Stimulated activated CD8-positive, alpha-beta memory T cell treated with anti-CD3 and anti-CD28 coated beads, Interleukin-4, amount 100 ng/mL, for 1 hour (primary cell): ENCODE measurements at places on chromosomes 11 and 22.
A peak's percentile ranks its signal among the peaks of the same experiment; 100 is the strongest.

- no peak for DNase-seq
Measured at GRCh38 chr22:41048791-41049717, 43.3 kb upstream of the EP300 start.

DNA sequence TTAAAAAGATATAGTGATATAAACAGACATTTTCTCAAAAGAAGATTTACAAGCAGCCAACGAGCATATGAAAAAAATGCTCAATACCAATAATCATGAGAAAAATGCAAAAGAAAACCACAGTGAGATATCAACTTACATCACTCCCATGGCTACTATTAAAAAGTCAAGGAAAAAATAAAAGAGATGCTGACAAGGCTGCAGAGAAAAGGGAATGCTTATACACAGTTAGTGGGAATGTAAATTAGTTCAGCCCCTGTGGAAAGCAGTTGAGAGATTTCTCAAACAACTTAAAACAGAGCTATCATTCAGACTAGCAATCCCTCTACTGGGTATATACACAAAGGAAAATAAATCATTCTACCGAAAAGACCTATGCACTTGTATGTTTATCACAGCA lies 97.1 kb upstream of the CARD18 start:
- no peak for DNase-seq

GRCh38 chr11:122271745-122272144 lies 155.7 kb upstream of the BLID start:
- DNase-seq: no peak

- no peak for DNase-seq
Measured at GRCh38 chr11:49424136-49424535, 215.7 kb upstream of the FOLH1 start.

- no peak for DNase-seq
Measured at GRCh38 chr22:37353839-37354238, 71.5 kb downstream of the CYTH4 start.

DNA sequence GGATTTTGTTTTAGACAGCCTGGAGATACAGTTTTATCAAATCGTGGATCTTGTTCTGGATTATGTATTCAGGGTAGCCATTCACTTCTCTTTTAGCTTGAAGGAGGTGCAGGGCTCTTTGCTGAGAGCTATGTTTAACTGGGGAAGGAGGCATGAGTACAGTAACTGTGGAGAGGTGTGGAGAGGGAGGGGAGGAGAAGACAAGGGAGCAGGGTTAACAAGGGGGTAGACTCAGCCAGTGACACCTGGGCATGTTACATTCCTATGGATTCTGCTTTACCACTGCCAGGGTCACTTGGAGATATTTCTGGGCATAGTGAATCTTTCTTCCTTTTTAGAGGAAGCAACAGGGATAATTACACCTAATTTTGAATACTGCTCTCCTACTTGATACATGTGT lies 536.0 kb downstream of the TMEM135 start:
- DNase-seq: no peak

DNA sequence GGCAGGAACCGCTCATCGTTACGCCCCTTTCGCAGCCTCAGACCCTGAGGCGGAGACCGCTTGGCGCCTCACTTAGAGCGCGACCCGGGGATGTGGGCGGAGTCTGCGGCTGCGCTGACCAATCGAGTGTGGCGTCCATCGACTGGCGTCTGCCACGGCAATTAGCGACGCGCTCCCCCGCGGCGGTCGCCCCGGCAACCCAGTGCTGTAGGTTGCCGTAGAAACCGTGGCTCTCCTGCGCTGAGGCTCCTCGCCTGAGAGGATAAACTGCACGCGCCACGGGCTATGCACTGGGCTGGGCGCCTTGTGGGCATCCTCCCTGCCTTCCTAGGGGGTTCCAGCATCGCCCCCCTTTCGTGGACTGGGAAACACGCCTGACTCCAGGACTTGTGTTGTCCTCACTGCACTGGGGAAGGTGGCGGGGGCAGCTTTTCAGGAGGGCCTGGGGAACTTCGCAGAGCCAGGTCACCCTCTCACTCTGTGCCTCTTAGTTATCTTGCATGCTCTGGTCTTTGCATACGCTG lies 701 bp upstream of the P2RX6 start:
- DNase-seq: peak; percentile 57

DNA sequence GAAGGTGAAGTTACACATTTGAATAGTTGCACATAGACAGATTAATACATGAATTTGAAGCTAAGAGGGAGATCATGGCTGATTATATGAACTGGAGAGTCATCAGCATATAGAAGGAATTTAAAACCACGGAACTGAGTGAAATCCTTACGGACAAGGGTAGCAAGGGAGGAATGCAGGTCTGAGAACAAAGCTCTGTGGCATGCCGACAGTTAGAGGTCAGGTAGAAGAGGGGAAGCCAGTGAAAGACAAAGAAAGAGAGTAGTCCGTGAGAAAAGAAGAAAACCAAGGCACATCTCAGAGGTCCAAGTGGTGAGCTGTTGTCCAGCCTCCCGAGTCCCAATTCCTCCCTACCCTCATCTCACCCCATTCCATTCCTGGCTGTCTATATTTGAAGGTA lies 11.8 kb upstream of the SYT9 start:
- no peak for DNase-seq

GRCh38 chr11:20501252-20501651 lies 98.2 kb upstream of the SLC6A5 start:
- DNase-seq: no peak

DNA sequence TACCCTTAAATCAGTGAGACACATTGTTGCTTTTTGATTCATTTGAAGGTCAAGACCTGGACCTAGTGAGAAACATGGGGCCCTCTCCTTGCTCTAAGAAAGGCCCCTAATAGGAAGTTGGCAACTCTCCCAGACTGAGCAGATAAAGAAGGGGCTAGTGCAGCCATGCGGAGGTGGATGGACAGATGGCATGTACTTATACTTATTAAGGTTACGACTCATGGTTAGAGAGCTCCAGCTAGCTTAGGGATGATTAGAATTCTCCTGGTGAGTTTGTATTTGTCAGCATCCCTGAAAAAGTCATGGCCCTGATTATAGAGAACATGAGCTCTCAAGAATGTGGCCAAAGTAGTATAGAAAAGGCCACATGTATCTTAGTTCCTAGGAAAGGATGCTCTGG lies 112.1 kb upstream of the BDNF start:
- DNase-seq: no peak

DNA sequence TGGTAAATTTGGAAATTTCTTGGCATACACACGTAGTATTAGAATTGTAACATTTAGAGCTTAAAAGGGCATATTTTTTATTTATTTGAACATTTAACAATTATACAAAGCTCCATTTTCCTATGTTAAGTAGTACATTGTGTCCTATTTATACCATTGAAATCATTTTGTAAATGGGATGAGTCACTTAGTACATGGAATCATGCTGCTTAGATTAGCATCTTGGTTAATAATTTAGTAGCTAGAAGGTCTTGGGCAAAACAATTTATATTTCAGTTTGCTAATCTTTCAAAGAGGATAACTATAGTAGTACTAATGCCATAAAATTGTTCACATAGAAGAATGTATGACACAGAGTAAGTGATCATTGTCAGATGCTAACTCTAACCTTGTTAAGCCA lies 450.1 kb upstream of the LUZP2 start:
- no peak for DNase-seq

GRCh38 chr22:41367680-41368542 lies 13.8 kb upstream of the TEF start:
- no peak for DNase-seq

DNA sequence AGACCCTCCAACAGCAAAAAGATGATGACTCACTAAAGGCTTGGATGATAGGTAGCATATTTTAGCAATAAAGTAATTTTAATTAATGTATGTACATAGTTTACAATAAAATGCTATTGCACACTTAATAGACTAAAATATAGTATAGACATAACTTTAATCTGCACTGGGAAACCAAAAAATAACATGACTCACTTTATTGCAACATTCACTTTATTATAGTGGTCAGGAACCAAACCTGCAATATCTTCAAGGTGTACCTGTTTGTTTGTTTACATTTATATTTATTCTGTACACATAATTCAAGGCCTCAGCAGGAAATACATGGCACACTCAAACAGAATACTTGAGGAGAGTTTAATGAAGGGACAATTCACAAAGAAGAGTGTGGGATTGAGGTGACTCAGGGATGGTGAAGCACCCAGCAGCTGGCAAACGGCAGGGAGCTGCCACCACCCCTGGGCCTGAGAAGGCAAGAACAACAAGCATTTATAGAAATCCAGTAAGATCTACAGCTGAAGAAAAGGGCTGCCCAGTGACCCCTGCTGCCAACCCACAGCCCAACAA lies 51.5 kb upstream of the POU2AF2 start:
- no peak for DNase-seq

DNA sequence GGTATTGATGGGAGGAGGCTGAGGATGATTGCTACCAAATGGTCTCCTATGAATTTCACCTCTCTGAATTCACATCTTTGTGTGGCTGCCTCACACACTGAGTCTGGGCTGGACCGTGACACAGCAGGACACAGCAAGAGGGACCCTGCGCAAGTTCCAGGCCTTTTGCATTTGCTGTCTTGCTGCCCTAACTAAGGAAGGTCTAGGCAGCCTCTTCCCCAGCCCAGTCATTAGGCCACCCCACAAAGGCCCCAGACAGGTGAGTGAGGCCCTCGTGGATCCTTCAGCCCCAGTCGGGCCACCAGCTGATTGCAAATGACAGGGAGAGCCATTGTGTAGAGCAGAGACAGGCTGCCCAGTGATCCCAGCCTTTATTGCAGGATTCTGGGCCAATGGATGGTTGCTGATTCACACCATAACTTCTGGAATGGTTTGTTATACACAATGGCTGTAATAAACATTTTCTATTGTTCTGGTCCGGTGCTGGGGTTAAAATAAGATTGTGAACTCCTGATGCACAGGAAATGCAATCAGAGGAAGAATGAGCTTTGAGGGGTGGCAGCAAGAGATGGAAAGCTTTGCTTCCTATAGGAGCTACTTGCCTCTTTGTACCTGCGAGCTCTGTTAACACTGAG lies 28.5 kb upstream of the CSNK2A3 start:
- no peak for DNase-seq

- no peak for DNase-seq
Measured at GRCh38 chr22:40547729-40548143, 88.8 kb downstream of the MRTFA start.

GRCh38 chr11:126224647-126225294 lies 13.2 kb downstream of the FAM118B start:
- no peak for DNase-seq

GRCh38 chr11:72815110-72815618 lies 953 bp downstream of the ATG16L2 start:
- no peak for DNase-seq

GRCh38 chr22:24039046-24039445 lies 27.9 kb downstream of the CABIN1 start:
- no peak for DNase-seq

GRCh38 chr11:128552783-128553661 lies 34.3 kb downstream of the ETS1 start:
- no peak for DNase-seq

DNA sequence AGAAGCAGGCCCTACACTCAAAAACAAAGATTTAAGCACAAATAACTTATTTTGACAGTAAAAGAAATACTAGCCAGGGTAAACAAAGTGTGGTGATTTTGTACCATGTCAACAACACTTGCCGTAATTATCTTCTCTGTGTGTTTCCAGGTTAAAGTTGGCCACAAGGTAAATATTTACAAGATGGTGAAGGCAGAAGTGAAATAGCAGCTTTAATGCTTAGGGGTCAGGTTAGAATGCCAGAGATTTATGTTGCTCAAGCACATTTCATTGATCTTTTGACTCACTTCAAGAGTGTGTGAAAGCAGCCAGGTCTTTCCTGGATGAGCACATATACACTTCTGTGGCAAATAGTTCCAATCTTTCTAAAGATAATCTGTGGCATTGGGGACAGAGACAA lies 270.2 kb upstream of the LUZP2 start:
- DNase-seq: no peak

DNA sequence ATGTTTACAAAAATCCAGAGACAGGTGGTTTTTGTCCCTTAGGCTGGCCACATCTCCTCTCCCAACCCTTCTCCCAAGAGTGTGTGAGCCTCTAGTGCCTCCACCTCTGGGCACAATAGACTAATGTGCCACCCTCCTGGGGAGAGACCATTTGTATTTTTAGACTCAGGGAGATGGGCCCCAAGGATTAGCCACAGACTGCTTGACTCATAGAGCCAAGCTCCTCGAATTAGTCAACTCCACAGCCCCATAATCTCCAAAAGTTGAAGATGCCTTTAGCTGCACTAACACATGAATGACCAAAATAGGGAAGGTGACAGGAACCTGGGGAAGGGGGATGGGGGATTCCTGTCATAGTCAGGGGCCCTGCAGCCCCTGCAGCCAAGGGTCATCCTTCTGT lies 53.0 kb upstream of the LRRC32 start:
- DNase-seq: no peak

DNA sequence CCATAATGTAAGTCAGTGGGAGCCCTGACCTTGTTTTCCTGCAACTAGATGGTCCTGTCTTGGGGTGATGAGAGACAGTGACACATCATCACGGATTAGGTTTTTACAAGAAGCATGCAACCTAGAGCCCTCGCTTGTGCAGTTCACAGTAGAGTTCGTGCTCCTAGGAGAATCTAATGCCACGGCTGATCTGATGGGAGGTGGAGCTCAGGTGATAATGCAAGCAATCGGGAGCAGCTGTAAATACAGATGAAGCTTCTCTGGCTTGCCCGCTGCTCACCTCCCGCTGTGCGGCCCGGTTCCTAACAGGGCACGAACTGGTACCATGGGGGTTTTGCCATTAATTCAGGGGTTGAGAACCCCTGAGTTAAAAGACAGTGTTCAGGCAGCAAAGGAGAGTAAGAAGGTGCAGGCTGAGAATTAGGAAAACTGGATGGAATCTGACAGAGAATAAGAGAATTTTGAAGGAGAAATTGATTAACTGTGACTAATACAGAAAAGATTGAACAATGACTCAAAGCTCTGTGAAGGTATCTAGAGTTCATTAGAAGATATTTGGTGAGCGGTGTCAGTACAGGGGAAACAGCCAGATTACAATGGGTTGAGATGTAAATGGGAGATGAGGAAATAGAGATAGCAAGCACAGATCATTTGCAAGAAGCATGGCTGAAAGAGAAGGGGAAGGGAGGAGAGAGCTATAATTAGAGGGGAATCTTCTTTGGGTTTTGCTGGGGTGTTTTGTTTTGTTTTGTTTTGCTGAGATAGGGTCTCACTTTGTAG lies 21.0 kb downstream of the WEE1 start:
- no peak for DNase-seq

- DNase-seq: no peak
Measured at GRCh38 chr11:69537855-69538640, 56.6 kb downstream of the LINC01488 start.

- no peak for DNase-seq
Measured at GRCh38 chr11:133064152-133064877, 468.0 kb downstream of the OPCML start.

DNA sequence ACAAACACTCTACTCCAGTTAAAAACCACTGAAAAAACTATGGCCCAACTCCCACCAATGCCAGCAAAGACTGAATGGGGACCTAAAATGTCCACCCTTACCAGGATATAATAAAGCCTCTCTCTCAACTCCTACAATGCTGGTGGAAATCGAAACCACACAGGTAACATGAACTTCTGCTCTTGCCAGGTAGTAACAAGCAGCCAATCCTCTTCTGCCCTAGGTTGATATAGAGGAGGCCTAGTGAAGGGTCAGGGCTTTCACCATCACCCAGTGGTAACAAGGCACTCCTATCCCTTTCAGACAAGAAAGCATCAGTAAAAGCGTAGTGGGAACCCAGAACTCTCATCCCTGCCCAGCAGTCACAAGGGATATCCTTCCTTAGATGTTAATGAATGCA lies 22.6 kb downstream of the DCUN1D5 start:
- no peak for DNase-seq
